ENCODE measurements at places on chromosomes 6 and 20.

- DNase-seq, result no peak
Measured at GRCh38 chr6:12584631-12585405, 131.7 kb upstream of the PHACTR1 start.

- DNase-seq, result no peak
Measured at GRCh38 chr6:166977621-166978525, 21.3 kb upstream of the CEP43 start.

DNA sequence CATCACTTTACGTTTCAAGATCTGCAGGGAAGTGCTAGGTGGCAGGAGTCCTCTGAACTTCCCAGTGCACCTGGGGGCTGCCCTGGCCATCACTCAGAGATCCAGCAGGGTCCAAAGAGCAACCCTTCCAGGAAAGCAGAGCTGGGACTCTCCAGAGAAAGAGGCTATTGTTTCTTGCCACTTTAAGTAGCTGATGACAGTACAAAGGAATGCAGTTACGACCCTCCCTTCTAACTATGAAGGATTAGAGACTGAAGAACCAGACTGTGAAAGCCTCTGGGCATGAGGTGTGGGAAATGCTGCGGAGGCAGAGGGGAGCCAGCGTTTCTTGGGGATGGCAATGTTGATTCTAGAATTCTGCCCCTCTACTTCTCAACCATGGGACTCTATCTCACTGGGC, 189.1 kb upstream of the SUPT3H start:
- no peak for DNase-seq

- DNase-seq, result no peak
Measured at GRCh38 chr20:40459299-40459698, 229.7 kb downstream of the MAFB start.

GRCh38 chr20:50692552-50692933, 1.2 kb upstream of the RIPOR3 start:
- no peak for DNase-seq

Data from mesothelial cell of epicardium (in vitro differentiated cells).